ENCODE measurements at places on chromosomes 1 and 21. TPM values are rescaled to one million over a fixed set of nuclear protein-coding genes. Genes with fewer than 3 reads are reported as not detected.

DNA sequence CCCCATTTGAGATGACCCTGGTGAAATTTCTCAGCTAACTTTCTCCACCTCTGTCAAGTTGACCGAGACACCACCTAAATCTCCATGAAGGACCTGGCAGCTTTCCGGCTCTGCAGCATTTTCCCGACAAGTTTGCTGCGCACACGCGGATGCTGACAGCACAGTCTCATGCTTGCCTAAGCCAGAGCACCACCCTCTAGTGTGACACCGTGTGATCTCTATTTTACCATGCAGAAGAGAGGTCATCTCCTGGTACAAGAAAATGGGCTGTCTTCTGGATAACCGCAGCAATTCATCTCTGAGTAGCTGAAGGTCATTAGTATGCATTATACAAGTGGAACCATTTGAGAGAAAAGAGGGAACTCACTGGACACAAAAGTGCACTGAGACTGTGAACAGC lies 38.9 kb upstream of the H6PD start:
- DNase-seq, result no peak

DNA sequence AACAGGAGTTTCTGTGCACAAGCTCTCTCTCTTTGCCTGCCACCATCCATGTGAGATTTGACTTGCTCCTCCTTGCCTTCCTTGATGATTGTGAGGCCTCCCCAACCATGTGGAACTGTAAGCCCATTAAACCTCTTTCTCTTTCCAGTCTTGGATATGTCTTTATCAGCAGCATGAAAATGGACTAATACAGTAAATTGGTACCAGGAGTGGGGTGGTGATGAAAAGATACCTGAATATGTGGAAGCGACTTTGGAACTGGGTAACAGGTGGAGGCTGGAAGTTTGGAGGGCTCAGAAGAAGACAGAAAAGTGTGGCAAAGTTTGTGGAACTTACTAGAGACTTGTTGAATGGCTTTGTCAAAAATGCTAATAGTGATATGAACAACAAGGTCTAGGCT lies 69.1 kb upstream of the VANGL1 start:
- DNase-seq, result no peak

- no peak for DNase-seq
Measured at GRCh38 chr1:151705753-151706463, 10.7 kb downstream of the CELF3 start.

- no peak for DNase-seq
Measured at GRCh38 chr1:62676611-62677356, 11.4 kb downstream of the DOCK7 start.

The LRRC41 gene
- total RNA-seq, result 97.2 TPM
